ENCODE measurements at places on chromosomes 7 and 10.

DNA sequence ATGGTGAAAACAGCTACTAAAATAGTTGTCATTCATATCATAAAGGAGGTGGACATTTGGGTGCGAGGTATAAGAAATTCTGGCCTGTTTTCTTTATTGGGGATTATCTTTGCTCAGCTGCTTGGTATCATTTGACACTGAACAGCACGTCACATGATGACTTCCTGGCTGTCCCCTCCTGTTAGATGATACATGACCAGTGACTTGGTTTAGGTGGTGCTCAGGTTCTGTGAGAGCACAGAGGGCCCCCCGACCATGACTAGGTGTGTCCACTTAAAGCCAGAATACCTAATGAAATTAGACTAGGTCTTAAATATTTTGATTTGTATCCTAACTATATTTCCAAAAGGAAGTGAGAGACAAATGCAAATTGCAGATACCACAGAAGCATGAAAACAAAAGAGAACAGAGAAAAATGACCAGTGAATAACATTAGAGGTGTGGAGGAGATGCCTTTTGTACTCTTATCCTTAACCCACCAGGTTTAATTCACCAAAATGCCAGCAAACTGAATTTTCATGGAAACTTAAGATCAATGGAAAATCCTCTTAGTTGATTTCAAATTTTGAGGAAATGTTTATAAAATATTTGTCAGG is 50.6 kb upstream of the GJD4 start:
- no peak for DNase-seq

DNA sequence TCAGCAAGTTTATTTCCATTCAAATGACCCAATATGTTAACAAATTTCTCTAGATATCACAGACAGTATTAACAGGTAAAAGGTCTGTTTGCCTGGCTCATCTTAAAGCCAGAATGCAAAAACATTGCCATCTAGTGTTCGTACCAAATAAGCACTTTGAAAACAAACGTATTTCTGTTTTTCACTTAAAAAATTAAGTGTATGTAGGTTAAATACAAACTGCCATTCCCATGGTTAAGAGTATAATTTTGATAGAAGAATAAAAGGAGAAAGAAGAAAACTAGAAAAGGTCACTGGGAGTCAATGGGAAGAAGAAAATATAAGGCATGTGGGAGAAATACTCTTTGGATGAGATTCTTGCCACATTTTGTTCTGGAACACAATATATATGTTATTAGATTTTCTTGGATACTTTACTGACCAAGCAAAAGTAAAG is 51.0 kb downstream of the ORC5 start:
- DNase-seq: no peak

DNA sequence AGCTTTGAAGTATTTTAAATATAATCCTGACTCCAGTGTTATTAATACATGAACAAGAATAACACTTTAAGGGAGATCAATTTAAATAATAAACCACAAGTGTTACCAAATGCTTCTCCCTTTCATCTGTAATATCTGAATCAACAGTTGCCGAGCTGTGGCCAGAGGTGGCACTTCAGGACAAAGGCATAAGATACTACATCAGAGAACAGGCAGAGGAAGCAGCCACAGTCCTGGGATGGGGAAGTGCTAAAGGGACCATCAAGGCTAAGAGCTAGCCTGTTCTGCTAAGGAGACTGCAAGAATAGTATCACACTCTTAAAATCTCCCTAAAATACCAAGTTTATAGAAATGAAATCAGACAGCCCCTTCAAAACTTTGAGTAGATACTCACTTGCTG is 378.2 kb upstream of the PRKCQ start:
- DNase-seq: no peak

DNA sequence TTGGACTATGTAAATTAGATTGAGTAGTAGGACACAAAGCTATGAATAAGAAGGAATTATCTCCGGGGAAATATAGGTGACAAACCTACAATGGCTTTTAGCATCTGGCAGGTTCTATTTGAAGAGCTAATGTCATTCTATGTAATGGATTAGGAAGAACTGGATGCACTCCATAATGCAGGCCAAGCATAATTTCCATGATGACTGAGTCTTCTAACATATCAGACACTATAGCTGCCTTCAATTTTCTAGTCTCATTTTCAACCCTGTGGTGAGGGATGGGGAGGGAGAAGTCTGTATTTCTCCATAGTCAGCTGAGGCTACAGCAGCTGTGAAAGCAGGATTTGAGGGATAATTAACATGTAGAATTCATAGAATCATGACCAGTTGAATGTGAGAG is 390.4 kb upstream of the LRRTM3 start:
- no peak for DNase-seq

DNA sequence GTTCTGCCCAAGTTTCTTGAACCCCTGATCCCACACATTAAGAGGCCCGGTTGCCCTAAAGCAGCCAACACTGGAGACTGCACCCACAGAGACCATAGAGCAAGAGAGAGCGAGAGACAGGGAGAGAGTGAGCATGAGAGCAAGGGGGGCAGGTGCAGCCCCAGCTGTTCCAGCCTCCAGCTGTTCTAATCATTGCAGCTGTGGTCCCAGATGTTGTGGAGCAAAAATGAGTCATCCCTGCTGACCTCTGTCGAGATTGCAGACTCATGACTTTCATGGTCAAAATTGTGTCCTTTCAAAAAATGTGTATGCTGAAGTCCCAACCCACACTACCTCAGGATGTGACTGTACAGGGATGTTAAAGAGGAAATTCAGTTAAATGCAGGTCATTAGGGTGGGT is 143.9 kb upstream of the FRMD4A start:
- DNase-seq: no peak

DNA sequence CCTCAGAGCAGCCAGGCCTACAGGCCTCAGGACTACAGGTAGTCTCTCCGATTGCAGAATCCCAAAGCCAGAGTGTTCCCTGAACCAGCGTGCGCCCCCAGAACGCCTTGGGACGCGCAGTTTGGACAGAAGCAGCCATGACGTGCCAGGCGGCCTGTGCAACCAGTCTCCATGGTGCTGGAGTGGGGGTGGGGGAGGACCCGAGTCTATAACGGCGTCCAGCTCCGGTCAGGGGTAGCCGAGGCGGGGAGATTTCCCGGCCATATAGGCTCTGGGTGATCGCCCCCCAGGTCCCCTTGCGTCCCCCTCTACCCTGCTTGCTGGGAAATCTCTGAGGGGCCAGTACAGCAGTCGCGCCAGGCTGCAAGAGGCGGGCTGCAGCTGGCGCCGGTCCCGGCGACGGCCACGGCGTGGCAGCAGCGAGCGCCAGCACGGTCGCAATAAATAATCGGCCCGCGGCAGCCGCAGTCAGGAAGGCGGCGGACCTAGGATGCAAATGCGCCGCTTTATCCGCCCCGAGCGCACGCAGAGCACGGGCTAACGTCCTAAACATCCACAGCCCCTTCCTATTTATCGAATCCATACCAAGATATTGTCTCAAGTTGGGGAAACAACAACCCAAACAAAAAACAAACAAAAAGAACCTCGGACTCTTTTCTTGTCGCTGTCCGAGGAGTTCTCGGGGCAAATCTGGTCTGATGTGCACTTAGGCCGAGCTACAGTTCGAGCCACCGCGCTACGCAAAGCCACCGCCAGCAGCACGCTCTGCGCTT is 1.6 kb downstream of the HOXA3 start:
- DNase-seq: peak; percentile 41

DNA sequence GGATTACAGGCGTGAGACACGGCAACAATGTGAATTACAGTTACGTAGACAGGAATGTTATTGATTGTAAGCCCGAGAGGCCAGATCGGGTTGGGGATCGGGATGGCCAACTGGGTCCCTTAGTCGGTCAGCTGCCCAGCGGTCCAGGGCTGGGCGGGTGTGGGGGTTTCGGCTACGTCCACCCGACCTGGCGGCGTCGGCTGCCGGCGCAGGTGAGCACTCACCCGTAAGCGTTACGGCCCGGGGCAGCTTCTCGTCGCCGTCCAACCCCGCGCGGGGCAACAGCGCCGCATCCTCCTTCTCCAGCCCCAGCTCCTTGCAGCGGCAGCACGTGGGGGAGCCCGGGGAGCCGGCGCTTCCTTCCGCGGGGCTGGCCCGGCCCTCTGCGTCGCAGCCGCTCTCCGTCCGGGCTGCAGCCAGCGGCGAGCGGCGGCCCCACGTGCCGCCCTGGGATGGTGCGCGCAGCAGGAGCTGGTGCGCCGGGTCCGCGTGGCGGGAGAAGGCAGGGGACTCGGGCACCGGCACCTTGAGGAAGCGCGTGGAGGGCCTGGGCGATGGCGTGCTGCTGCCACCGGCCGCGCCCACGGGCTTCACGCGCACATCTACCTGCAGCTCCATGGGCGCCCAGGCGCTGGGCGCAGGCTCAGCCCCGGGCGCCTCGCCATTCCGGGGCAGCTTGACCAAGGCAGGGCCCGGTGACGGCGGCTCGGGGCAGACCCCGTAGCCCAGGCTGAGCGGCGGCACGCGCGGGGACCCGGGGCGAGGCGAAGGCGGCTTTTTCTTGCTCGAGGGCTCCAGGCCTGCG is 609 bp downstream of the KLRG2 start:
- no peak for DNase-seq

GRCh38 chr10:115963848-115964247 is 309.2 kb downstream of the GFRA1 start:
- no peak for DNase-seq

DNA sequence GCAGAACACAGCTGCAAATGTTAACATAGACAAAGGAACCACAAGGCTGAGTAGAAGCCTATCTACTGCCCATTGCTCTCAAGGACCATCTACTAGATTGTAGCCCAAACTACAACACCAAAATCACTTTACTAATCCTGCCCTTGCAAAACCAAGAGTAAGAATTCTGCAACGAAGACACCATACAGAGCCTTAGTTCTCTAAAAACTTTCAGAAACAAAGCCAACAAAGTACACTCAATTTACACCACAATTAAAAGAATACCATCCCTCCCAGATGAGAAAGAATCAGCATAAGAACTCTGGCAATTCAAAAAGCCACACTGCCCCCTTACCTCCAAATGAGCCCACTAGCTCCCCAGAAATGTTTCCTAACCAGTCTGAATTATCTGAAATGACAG is 294.3 kb downstream of the CTNNA3 start:
- DNase-seq: no peak

DNA sequence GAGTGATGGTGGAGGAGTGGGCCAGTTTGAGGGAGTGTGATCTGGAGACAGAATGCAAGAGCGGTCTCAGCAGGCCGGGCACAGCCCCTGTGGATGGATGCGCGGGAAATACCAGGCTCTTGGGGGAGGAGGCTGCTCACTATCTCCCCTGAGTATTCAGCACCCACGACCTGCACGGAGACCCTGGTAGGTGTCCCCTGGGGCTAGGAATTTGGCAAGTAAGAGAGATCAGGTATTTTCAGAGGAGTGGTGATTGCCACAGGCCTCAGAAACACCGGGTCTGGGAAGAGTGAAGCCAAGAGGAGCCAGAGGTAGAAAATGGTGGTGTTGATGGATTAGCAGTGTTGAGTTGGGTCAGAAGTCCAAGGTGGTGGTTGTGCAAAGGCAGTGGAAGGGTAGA is 426.3 kb downstream of the PAXIP1 start:
- no peak for DNase-seq

- no peak for DNase-seq
Measured at GRCh38 chr7:48505051-48505450, 333.8 kb downstream of the ABCA13 start.

GRCh38 chr7:79258826-79259225 is 194.6 kb downstream of the MAGI2 start:
- DNase-seq: no peak

DNA sequence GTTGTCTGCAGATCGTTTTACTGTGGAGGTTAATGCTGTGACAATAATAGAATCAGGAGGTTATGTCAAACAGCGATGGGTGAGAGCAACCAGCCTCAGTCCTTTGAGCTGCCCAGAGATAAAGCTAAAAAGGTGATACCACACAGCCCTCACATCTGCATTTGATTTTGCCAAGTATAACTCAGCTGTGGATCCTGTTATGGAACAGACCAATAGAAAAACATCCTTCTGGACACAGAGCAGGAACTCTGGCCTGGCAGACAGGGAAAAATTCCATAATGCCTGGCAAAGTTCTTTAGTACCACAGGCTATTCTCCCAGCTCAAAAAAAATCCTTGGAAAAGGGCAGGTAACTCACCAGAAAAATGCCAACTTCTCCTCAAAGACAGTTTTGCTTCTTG is 87.1 kb upstream of the PDLIM1 start:
- no peak for DNase-seq

DNA sequence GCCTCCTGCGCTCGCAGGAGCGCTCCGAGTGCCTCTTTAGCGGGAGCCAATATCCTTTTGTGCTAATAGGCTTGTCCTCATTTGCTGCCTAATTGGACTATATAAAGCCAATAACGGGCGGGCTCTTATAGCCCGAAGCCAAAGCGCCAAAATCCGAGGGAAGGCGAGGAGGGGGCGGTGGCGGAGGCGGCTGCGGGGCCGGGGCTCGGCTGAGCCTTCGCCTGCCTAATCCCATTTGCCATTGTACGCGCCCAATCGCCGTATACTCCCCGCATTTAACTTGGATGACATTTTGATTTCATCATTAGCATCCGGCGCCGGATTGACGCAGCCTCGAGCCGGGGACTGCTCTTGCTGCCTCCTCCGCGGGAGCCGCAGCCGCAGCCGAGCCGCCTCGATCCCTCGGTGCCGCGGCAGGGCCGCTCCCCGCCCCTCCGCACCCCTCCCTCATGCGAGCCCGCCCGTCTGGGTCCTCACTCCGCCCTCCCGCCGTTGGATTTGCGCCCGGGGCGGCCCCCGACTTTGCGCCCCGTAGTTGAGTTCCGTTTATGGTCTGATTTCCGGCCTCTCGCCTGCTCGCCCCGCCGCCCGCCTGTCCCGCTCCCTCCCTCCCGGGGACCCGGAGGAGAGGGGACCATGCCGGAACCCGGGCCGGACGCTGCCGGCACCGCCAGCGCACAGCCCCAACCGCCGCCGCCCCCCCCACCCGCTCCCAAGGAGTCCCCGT is at the start of gene HMX3:
TSS of gene HMX3 (plus strand) at position 556 of the 727 bp plus-strand sequence. CDS start at position 637, 81 bp downstream.
- DNase-seq: no peak

DNA sequence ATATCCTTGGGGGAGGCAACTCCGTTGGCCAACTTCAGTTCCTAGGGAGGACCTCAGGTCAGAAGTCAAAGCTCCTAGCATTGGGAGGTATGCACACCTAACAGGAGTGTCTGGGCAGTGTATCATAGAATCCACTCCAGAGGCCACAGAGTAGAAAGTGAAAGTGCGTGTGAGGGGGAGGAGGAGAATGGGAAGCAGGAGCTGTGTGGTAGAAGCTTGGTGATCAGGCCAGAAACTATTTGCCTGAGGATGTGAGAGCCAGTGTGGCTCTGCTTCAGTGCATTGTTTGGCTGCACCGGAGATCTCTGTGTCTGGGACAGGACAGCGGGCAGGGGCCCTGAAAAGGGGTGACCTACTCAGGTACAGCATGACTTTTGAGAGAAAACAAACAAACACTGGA is 557.4 kb upstream of the VSTM2A start:
- DNase-seq: no peak

GRCh38 chr10:60767424-60767823 is 10.9 kb upstream of the CDK1 start:
- DNase-seq: no peak

GRCh38 chr10:34408956-34409355 is 406.1 kb downstream of the PARD3 start:
- DNase-seq: no peak

- no peak for DNase-seq
Measured at GRCh38 chr10:48983648-48984351, 44.2 kb upstream of the LRRC18 start.

- DNase-seq: no peak
Measured at GRCh38 chr10:79089632-79090031, 20.9 kb downstream of the ZMIZ1 start.
